ENCODE measurements at places on chromosomes 5 and 9.

DNA sequence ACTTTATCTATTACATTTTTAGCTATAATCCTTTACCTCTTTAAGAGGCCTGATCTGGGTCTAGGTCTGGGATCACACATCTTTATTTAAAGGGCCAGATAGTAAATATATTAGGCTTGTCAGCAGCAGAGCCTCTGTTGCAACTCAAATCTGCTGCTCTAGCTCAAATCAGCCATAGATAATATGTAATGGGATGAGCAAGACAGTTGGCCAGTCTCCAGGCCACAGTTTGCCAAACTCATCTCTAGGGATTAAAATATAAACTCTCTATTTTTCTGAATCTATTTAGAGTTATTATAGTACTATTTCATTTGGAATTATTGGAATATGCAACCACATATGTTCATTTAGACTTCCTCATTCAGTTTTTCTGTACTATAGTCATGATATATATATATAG is 115.9 kb upstream of the MINAR2 start:
- no peak for DNase-seq

DNA sequence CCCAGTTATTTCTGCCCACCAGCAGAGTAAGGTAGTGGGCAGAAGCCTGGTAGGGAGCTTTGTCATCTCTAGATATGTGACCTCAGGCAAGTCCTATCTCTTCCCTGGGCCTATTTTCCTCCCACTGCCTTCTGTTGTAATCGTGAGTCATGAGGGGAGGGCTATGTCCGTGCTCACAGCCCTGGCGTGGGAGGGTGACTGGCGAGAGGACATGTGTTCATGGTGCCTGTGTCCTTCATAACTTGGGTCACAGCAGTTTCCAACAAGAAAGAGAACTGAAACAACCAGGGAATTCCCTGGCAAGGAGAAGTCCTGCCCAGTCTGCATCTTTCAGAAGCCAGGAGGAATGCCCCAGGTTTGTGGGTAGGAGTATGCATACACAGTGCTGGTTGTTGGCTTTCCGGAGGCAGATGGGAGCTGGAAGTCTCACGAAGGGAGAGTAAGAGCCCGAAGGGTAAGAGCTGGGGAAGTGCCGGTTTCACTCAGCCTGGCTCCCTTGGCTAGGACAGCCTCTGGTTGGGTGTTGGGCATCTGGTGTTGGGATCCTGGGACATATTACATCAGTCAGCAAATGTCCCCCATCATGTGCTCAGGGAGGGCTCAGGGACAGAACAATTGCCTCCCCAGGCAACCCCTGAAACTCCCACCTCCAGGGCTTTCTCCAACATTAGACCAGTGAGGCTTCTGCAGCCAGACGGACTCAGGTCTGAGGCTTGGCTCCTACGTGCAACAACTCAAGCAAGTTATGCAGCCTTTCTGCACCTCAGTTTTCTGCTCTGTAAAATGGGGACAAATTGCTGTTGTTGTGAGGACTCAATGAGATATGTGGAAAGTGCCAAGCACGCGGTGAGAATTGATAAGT is 4.3 kb upstream of the TIFAB start:
- peak; percentile 19 for DNase-seq

- DNase-seq = peak; percentile 76
Observed at GRCh38 chr9:95508968-95509850, 7.6 kb downstream of the PTCH1 start.

- DNase-seq = no peak
Observed at GRCh38 chr9:111966861-111967291, 70.3 kb downstream of the UGCG start.

DNA sequence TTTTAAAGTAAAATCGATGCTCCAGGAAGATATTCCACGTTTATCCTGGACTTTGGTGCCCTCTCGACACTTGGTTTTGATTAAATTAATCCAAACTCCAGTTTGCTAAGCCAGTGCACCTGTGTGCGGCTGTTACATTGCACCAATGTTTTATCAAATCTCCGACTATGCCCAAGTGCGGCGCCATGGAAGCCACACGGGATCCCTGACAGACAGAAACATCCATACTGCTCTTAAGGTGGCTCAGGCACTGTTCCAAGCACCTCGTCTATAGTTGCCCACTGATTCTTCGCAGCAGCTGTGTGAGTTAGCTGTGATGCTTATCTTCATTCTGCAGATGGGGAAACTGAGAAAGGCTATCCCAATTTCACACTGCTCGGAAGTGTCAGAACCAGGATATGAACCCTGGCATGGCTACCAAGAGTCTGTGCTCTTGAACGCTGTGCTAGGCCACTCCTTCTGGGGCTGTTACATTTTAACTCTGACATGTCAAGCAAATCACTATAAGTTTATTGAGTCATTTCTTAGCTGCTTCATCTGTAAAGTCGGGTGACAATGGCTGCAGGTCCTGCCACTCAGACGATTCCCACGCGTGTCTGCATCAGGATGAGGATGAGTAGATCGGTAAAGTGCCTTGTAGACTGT is 113.0 kb downstream of the ADAMTS2 start:
- DNase-seq = no peak

DNA sequence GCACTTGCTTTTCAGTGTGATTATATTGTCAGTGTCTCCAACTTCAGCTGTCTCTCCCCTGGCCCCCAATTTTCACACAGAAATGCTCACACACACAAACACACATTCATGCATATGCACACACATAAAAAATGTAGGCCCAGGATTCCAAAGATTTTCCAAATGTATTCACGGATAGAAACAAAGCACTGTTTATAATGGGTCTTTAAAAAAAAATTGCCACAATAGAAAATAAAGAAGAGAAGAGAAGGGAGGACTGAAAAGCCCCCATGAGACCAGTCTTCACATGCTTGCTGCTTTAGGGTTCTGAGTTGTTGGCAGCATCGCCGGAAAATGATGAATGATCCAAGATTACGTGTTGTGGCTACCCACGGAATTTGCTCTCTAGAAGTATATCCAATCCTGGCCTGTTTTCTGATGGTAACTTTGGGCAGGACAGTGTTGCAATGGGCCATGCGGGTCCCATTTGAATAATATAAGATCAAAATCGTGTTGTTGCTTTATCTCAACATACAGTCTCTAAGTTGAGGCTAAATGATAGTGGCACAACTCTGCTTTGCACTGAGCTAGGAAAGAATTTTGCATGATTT is 36.2 kb upstream of the ACO1 start:
- no peak for DNase-seq

GRCh38 chr9:68896486-68896885 is 117.4 kb downstream of the PRKACG start:
- no peak for DNase-seq

DNA sequence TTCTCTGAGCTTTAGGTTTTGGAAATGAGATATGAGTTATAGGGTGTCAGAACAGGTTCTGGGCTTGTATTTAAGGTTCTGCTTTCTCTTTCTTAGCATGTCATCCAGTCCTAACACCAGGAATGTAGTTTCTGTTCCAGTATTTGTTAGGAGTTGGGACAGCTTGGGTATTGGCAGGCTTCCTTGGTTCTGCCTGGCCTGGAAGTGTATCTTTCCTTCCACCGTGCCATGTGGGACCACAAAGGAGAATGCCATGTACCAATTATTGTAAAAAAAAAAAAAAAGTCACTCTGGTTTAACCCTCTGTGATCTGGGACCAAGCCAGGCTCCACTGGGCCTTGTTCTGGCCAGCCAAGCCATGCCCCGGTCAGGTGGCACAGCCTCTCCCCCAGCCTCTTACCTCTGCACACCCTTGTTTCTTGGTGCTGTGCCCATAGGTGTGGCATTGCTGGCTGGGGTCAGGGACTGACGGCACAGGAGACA is 47.8 kb downstream of the ARHGAP26 start:
- no peak for DNase-seq

- no peak for DNase-seq
Observed at GRCh38 chr5:1013238-1013947, 4.8 kb downstream of the NKD2 start.

GRCh38 chr5:57745700-57746651 is 263.4 kb upstream of the ACTBL2 start:
- no peak for DNase-seq

GRCh38 chr9:122318284-122318683 is 52.5 kb upstream of the PTGS1 start:
- no peak for DNase-seq

- DNase-seq = no peak
Observed at GRCh38 chr9:128627906-128628305, 28.7 kb downstream of the DYNC2I2 start.

DNA sequence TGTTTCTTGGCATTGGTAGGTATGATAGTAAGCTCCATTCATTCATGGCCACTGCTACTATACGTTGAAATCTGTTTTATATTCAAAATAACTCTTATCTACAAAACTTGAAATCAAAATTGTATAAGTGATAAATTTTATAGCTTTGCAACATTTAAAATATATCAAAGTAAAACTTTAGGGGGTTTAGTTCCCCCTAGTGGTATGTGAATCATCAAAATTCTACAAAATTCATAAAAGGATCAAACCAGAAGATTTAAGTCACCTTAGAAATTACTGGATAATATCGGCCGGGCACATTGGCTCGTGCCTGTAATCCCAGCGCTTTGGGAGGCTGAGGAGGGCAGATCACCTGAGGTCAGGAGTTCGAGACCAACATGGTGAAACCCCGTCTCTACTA is 243.0 kb upstream of the CDH18 start:
- no peak for DNase-seq

GRCh38 chr5:56490971-56491468 is 257.9 kb upstream of the ANKRD55 start:
- DNase-seq = peak; percentile 13

DNA sequence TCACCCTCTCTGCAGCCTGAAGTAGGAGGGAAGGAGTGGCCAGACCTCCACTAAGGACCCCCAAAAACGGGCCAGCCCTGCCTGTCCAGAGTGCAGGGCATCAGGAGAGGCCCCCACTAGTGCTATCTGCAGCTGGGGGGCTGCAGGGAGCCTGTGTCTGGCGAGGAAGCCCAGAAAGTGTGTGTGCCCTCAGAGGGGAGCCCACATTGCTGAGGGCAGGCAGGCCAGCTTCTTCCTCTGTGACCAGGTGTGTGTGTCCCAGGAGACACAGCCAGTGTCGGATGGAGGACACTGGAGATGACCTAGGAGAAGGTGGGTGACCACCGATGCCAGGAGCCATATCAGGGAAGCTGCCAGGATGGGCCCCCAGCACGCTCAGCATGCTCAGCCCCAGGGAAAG is 218.7 kb downstream of the IRX2 start:
- no peak for DNase-seq

GRCh38 chr5:36502608-36503007 is 103.8 kb upstream of the SLC1A3 start:
- no peak for DNase-seq

DNA sequence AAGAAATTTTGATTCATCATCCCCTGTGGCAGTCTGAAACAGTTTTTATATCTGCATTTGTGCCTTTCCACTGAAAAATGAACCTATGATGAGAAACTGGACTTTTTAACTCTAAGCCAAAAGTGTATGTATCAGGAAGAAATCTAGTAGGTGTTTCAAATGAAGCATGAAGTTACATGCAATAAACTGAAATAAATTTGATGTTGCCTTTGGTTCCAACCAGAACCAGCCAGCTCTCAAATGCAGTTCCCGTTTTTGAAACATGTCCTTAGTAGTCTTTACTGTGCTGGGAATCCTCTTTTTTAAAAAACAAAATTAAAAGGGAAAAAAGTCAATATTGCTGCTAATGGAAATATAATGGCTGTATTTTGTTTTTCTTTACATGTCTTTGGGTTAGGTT is 43.9 kb downstream of the HACD4 start:
- DNase-seq = no peak

GRCh38 chr9:79551586-79551985 is 20.2 kb upstream of the TLE4 start:
- no peak for DNase-seq

- DNase-seq = no peak
Observed at GRCh38 chr9:94188246-94188645, 70.9 kb upstream of the ZNF169 start.

DNA sequence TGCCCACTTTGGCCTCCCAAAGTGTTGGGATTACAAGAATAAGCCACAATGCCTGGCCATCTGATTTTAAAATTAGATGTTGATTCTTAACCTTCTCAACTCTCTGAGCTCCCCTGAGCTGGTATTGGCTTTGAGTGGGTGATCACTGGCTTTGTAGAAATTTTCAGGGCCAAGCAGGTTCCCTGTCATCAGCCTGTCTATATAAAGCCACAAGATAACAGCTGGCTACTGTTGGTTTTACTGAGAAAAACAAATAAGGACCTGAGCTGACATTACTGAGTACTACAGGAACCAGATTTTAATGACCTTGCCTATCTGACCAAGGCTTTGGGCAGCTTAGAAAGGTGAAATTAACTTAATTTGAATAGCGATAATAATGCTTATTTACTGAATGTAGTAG is 153.6 kb downstream of the MSX2 start:
- DNase-seq = no peak

GRCh38 chr9:27880156-27880555 is 306.9 kb upstream of the C9orf72 start:
- no peak for DNase-seq

GRCh38 chr5:151585970-151586369 is 5.2 kb downstream of the FAT2 start:
- no peak for DNase-seq

DNA sequence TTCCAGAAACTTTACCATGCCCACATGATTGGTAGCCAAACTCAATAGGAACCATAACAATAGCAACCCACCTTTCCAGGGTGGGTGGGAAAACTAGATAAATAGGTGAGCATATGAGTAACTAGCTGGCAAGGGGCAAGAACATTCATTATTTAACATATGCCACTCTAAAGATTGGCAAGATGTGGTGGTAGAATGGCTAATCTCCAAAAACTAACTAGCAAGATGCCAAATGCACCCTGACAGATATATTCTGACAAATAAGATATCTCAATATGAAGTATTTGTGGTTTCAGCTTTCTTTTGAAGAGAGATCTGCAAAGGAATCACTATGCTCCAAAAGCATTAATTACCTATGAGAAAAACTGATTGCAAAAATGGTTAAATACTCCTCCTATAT is 895.6 kb downstream of the TLE1 start:
- DNase-seq = no peak

DNA sequence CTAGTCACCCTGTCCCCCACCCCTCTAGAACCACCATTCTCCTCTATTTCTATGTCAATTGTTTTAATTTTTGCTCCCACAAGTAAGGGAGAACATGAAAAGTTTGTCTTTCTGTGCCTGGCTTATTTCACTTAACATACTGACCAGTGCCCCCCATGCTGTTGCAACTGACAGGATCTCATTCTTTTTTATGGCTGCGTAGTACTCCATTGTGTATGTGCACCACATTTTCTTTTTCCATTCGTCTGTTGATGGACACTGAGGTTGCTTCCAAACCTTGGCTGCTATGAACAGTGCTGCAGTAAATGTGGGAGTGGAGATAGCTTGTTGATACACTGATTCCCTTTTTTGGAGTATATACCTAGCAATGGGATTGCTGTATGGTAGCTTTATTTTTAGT is 7.4 kb upstream of the TERT start:
- no peak for DNase-seq

DNA sequence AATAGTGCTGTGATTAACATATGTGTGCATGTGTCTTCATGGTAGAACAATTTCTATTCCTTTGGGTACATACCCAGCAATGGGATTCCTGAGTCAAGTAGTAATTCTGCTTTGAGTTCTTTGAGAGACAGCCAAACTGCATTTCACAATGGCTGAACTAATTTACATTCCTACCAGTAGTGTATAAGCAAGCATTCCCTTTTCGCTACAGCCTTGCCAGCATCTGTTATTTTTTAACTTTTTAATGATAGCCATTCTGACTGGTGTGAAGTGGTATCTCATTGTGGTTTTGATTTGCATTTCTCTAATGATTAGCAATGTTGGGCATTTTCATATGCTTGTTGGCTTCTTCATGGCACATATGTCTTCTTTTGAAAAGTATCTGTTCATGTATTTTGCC is 308.5 kb downstream of the ARRDC3 start:
- DNase-seq = no peak
